ENCODE measurements at places on chromosomes 11 and 22. TPM values are rescaled to one million over a fixed set of nuclear protein-coding genes. Genes with fewer than 3 reads are reported as not detected.

TSGA10IP gene
- not detected for polyA plus RNA-seq

PACS1 gene
- polyA plus RNA-seq: 30.6 TPM

DEFB131B gene
- not detected for polyA plus RNA-seq

SLC22A12 gene
- polyA plus RNA-seq: not detected

UBE2L3 gene
- polyA plus RNA-seq: 63.8 TPM

TUBA8 gene
- polyA plus RNA-seq: 338 TPM

KLHL35 gene
- 0.76 TPM for polyA plus RNA-seq

NNMT gene
- polyA plus RNA-seq: 27.9 TPM

OR52B4 gene
- polyA plus RNA-seq: not detected

FGF19 gene
- polyA plus RNA-seq: not detected

SCO2 gene
- polyA plus RNA-seq: not detected

SAA1 gene
- polyA plus RNA-seq: 7.2 TPM

CHRNA10 gene
- 0.43 TPM for polyA plus RNA-seq

OR51I2 gene
- not detected for polyA plus RNA-seq

PTPRJ gene
- 1.2 TPM for polyA plus RNA-seq

OR4S2 gene
- polyA plus RNA-seq: not detected

CSF2RB gene
- polyA plus RNA-seq: 0.69 TPM

TEAD1 gene
- 14.4 TPM for polyA plus RNA-seq

DSCAML1 gene
- polyA plus RNA-seq: 0.11 TPM

TMEM191B gene
- polyA plus RNA-seq: not detected

ENTHD1 gene
- not detected for polyA plus RNA-seq

SAA4 gene
- not detected for polyA plus RNA-seq

C22orf39 gene
- 43.2 TPM for polyA plus RNA-seq

PHOX2A gene
- polyA plus RNA-seq: not detected

RASD2 gene
- 4.8 TPM for polyA plus RNA-seq

TMEM86A gene
- 3.7 TPM for polyA plus RNA-seq

APOL3 gene
- 24.6 TPM for polyA plus RNA-seq

MIOX gene
- polyA plus RNA-seq: not detected

TESMIN gene
- polyA plus RNA-seq: 0.34 TPM
